ENCODE measurements at places on chromosomes 13 and 19.
A peak's percentile ranks its signal among the peaks of the same experiment; 100 is the strongest.

- DNase-seq = no peak
Measured at GRCh38 chr19:32131005-32131404, 214.4 kb upstream of the ZNF507 start.

- no peak for DNase-seq
Measured at GRCh38 chr13:79995334-79995733, 345.6 kb downstream of the SPRY2 start.

- no peak for DNase-seq
Measured at GRCh38 chr19:10660346-10660745, 6.2 kb downstream of the ILF3 start.

DNA sequence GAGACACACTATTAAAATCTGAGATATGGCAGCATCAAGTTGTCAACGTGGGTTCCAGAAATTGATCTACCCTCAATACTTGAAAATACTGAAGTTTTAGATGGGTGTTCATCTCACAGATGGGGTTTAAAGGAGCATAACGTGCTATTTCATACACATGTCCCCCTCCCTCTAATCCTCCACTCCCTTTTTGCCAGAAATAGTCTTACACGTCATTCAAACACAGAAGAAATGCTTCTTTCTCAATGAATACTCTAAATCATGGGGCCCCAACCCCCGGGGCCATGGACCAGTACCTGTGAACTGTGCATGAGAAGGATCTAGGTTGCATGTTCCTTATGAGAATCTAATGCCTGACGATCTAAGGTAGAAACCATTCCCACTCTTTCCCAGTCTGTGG, 19.6 kb downstream of the KLF12 start:
- no peak for DNase-seq

DNA sequence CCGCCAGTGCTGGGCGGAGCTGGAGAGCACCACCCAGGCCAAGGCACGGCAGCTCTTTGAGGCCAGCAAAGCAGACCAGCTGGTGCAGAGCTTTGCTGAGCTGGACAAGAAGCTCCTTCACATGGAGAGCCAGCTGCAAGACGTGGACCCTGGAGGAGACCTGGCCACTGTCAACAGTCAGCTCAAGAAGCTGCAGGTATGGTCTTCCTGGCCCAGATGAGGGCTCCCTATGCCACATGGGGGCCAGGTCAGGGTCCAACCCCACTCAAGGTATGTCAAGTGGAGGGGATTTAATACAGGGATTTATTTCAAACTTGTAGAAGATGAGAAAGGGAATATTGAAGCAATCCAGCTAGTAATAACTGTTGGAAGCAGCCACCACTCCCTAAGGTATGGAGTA, 42.5 kb upstream of the SHKBP1 start:
- no peak for DNase-seq

DNA sequence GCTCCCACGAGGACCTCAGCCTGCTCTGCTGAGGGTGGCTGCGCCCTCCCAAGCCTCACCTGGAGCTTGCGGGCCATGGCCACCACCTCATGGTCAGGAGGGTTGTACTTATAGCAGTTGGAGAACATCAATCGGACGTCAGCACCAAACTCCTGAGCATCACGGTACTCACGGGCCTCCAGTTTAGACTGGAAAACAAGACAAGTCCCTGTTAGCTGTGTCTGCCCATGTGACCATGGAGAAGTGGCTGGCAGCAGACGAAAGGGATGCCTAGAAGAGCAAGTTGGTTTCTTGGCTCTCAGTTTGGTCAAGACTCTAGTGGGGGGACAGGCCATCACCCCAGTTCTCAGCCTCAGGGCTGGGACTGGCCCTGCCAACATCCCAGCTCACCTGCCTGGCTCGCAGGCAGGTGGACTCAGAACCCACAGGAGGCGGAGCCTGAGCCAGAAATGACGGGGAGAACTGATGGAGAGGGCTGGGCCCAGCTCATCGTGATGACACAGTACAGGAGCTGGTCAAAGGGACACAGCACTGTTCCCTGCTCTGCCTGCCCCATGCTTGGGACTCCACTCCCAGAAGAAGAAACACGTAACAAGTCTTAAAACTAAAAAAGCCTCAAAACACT, 31.2 kb upstream of the EPHX3 start:
- no peak for DNase-seq

DNA sequence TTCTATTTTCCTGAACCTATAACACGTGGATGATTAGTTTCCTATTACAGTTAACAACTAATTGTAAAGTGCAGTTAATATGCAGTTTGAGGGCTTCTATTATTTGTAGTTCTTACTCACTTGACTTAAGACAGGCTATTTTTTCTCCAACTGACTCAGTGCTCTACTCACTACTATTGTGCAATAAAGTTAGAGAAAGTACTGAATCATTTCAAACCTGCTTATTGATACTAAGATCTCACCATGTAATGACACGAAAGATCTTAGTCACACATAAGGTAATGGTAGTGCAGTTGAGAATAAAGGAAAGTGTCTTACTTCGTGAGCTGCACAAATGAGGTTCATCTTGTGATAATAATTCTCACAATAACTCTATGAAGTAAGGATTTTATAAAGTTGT, 22.8 kb upstream of the ITM2B start:
- no peak for DNase-seq

- no peak for DNase-seq
Measured at GRCh38 chr13:64272681-64273080, 2857.0 kb upstream of the PCDH20 start.

- DNase-seq = no peak
Measured at GRCh38 chr13:51111997-51112396, 923 bp upstream of the C13orf42 start.

GRCh38 chr19:18422530-18423191, 3.5 kb downstream of the SSBP4 start:
- peak; percentile 59 for DNase-seq

DNA sequence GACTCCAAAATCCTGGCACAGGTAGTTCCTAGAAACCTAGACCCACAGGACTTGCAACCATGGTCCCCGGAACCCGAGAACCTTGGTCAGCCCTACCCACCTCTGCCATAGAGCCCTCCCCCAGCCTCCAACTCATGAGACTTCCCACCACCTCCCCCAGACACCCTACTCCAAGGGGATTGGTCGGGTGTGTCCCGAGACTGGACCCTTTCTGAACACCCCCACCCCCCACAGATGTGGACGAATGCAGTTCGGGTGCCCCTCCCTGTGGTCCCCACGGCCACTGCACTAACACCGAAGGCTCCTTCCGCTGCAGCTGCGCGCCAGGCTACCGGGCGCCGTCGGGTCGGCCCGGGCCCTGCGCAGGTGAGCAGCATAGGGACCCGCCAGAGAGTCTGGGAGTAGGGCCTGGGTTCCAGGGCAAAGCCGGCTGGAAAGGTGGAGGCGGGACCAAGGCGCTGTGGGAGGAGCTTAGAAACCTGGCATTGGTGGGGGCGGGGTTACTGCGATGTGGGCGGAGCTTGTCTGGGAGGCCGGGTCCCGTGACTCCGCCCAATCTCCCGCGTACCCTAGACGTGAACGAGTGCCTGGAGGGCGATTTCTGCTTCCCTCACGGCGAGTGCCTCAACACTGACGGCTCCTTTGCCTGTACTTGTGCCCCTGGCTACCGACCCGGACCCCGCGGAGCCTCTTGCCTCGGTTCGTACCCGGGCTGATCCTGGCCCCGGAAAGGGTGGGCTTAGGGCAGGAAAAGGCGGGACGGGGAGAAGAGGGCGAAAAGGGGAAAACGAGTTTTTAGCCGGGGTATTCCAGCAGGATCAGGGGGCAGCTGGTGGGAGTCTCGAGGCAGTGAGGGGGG, 11.9 kb downstream of the LTBP4 start:
- peak; percentile 56 for DNase-seq

DNA sequence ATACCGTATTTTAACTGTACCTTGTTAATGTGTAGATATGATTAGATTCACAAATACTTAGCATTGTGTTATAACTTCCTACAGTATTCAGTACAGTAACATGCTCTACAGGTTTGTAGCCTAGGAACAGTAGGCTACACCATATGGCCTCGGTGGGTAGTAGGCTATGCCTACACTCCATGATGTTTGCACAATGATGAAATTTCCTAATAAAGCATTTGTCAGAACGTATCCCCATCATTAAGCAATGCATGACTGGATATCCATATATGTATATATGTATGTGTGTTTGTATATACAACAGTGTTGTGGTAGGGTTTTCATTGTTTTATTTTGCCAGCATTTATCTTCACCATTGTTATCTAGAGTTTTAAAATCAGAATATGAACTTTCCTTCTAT, 119.4 kb downstream of the SLC7A1 start:
- DNase-seq = no peak

DNA sequence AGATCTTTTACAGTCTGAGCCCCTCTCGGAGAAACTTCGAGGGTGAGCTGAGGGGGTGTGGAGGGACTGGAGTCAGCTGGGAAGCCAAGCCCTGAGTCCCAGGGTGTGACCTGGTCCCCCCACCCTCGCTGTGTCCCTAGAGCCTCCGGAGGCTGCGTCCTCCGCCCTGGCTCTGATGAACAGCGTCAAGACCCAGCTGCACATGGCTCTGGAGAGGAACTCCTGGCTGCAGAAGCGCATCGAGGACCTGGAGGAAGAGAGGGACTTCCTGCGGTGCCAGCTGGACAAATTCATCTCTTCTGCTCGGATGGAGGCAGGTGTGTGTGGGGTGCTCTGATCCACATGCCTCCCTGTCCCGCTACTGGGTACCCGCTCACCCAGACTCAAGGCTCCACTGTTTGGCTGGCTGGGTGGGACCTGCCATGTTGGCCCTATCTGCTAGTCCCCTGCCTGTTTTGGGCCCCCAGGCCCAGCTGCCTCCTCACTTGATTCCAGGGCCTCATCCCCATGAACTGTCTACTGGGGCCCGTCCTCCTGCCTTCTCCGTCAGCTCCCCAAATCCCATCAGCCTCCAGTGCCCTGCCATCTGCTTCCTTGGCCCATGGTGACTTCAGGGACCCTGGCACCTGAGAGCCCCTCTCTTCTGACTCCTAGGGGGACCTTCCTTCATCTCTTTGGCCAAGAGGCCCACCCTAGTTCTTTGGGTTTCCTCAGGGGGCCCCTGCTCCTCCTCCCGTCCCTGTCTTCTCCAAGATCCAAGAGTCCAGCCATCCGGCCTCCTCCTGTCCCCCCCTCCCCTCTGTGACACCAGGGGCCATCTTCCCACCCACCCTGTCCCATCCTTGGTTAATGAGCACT, 1.5 kb downstream of the CCDC106 start:
- DNase-seq = peak; percentile 38

GRCh38 chr13:91017031-91017668, 330.3 kb upstream of the MIR17HG start:
- DNase-seq = no peak

GRCh38 chr19:12867120-12868099, 13.8 kb downstream of the DNASE2 start:
- peak; percentile 42 for DNase-seq

- DNase-seq = peak; percentile 43
Measured at GRCh38 chr19:2332341-2333026, 4.0 kb downstream of the SPPL2B start.

GRCh38 chr19:39874404-39874803, 28.2 kb upstream of the FBL start:
- DNase-seq = no peak

DNA sequence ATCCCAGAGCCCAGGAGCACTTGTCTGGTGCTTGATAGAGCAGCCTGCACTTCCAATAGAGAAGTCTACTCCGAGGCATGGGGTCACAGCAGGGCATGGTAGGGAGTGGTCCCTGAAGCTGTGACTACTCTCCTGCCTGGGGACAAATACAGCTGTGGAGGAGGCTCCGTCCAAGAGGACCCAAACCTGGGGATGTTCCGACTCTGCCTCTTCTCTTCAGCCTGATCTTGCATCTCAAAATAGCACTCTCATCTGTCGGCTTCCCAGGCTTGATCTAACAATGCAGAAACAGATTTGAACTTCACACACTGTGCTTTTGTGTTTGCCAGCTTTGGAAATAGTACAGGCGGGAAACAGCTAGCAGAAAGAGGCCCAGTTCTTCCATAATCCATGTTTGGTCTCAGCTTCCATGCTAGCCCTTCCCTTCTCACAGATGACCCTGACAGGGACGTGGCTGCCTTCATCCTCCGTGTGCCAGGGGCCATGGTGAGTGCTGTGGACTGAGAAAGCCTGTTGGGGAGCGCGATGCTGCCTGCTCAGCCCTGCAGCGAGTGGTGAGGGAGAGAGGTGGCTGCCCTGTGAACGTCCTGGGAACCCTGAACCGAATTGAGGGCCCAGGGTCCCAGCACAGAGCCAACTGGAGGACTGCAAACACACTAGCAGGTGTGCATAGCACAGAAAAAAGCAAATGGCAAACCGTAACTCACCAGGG, 150.3 kb upstream of the GPR12 start:
- DNase-seq = no peak

- no peak for DNase-seq
Measured at GRCh38 chr13:51778392-51778791, 25.6 kb downstream of the DHRS12 start.

DNA sequence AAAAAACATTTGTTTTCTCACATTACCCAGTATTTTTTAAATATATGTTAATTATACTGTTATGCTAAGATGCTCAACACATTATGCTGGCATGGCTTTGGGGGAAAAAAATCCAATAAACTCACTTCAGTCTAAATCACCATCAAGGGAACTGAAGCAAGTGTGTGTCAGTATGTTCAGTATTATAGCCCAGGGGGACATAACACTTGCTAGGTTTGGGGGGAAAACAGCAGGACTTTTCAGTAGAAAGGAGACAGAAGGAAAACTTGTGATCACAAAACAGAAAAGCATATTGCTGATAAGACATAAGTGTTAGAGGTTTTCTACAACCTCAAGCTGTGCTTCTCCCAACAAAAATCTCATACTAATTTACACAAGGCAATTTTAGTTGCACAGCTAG, 1759.9 kb upstream of the PCDH20 start:
- no peak for DNase-seq

DNA sequence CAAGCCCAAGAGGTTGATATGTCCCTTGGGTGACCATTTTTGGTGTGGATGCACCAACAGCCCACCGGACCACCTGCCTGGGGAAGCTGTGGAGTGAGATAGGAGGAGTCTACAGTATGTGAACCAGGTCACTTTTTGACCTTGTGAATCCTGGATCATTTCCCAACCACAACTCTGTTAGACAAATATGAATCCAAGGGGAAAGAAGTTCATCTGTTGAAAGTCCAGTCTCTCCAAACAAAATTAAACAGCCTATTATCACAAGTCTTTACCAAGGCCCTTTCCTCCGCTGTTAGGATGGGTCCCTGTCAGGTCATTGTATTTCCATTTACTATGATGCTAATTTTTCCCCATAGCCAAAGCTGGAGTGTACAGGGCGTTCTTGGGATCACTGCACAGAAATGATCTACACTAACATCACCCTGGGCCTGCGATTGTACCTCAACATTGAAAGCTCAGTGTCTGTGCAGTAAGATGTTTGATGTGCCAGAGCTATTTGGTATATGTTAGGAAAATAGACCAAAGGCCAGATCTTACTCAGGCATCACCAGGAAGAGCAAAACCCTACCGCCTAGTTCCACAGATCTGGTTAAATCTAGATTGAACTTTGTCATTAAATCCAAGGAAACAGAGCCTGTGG, 117.1 kb downstream of the STARD13 start:
- no peak for DNase-seq

Data from CD4-positive, alpha-beta memory T cell (primary cell).